Motor neuron (in vitro differentiated cells): ENCODE measurements at places on chromosomes 16 and 17.

DNA sequence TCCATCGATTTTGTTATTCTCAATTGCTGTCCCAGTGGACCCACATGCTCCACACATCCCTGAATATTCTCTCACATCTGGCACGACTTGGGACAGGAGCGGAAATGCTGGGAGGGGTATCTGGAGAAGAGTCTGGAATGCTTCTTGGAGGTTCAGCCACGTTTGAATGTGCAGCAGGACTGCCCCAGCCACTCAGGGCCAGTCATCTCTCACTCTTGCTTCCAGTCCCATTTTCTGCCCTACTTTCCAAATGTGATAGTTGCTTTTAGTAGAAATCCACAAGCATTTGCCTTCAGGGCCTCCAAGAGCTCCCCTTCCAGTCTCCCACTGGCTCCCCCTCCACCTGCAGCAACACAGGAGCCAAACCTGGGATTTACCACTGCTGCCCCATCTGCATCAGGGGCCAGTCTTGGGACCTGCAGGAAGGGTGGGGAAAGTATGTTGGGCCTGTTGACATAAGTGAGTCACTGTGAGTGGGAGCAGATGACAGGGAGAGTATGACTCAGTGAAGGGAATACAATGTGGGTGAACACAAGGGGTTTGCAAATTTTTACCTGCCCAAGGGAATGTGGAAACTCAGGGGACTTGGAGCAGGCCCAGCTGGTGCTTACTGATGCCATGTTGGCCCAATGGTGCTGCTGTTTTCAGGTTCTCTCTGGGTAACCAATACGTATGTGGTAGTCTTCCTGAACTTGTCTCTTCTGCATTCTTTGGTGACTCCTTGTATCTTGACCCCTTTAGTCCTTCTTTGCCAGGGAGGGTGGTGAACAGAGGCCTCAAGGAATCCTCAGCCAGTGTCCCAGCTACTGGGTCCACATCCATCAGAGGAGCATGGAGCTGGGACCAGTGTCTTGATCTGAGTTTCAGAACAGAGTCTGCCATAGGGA is 78.8 kb upstream of the CRHR1 start:
- ATAC-seq: no peak

DNA sequence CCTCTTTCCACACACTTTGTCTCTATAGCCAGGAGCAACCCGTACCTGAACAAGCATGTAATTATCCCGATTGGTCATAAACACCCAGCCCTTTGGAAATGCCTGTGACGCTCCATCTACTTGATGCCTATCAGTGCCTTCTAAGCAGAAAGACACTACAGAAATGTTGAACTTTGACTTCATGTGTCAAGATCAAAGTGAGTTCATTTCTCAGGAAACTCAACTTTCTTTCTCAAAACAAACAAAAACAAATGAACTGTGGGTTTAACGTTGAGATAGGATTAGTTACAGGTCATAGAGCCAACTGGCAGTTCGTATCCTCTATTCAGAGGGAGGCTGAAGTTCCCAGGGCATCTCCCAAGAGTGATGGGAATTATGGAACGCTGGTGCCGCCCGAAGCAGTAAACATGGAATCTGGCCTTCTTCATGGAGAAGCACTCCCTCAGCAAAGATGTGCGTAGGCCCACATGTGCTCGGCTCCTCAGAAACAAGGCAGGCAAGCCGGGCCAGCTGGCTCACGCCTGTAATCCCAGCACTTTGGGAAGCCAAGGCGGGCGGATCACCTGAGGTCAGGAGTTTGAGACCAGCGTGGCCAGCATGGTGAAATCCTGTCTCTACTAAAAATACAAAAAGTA is 9.5 kb downstream of the SLC6A4 start:
- no peak for ATAC-seq

DNA sequence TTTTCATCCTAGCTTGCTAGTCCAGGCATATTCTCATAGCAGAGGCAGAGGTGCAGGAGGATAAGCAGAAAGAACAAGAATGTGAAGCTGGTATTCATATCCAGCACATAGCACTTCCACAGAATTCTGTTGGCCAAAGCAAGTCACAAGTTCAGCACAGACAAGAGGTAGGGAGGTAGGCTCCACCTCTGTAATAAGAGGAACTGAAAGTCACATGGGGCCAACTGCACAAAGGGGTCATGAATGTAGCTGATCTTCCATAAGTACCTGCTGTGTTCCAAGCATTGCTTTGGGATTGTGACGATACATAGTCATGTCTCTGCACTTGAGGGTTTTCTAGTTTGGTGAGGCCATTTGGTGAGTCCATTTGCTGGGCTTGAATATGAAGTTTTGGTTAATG is 110.8 kb upstream of the MPHOSPH6 start:
- no peak for ATAC-seq

DNA sequence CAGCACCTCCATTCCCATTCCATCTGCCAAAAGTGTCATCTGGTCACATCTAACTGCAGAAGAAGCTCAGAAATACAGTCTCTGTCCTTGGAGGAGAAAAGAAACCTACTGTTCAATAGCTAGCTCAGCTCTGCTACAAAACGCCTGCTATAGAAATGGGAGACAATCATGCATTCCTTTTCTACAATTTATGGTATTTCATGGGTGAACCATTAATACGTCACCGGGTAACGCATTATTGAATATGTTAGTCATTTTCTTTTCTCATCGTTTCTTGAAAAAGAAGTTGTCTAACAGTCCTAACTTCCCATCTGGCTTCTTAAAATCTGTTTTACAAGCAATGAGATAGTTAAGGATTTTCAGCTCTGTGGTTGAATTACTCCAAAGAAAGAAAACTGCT is 496.7 kb upstream of the RBFOX1 start:
- no peak for ATAC-seq

- no peak for ATAC-seq
Observed at GRCh38 chr16:83490073-83490472, 317.7 kb upstream of the HSBP1 start.

DNA sequence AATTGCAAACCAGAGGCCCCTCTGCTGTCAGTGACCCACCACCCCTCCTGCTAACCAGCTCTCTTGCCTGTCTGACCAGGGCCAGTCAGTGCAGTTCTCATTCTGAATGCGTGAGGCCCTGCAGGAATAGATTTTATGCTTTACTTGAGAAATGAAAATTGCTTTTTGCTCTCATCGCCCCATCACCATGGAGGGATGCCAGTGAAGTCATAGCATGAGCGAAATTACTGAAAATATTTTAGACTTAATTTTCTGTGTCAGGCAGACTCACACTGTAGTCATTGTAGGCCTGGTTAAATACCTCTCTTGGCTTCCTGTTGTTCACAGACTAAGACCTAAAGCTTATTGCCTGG is 490.5 kb upstream of the CDH5 start:
- ATAC-seq: no peak

GRCh38 chr17:77963441-77963840 is 4.9 kb downstream of the TNRC6C start:
- peak; percentile 49 for ATAC-seq
